ENCODE measurements at places on chromosomes 2 and 18. TPM values are rescaled to one million over a fixed set of nuclear protein-coding genes. Genes with fewer than 3 reads are reported as not detected.

Gene MERTK
- 0.48 TPM for total RNA-seq

Gene ALKAL2
- total RNA-seq, result not detected

Gene COLEC12
- total RNA-seq, result 0.50 TPM

Gene RSAD2
- 0.21 TPM for total RNA-seq

Gene BCS1L
- total RNA-seq, result 53.4 TPM

Gene CRYGC
- not detected for total RNA-seq

Gene LRP1B
- total RNA-seq, result 0.13 TPM

Gene TUBA3E
- not detected for total RNA-seq

- DNase-seq, result peak; percentile 55
Measured at GRCh38 chr2:25378731-25379490, 37.2 kb upstream of the DNMT3A start.

GRCh38 chr2:54514822-54515569 is 58.9 kb downstream of the SPTBN1 start:
- DNase-seq, result no peak

- DNase-seq, result no peak
Measured at GRCh38 chr18:10116574-10116973, 202.8 kb downstream of the VAPA start.

DNA sequence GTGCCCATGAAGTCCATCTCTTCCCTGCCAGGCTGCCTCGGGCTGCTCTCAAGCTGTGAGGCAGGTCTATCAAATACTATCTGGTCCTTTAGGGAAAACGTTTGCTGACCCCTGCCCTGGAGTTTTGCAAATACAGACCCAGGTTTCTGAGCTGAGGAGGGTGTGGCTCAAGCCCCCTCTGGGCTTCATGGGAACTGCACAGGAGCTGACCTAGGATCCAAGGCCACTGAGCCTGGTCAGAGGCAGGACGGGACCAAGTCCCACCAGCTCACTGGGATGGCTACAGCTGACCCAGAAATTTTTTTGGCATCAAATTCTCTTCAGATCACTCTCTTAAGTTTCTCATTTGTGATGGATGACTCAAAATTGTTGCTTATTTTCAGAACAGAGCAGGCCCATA is 14.1 kb downstream of the ZNF516 start:
- no peak for DNase-seq

- DNase-seq, result peak; percentile 43
Measured at GRCh38 chr18:48922801-48923730, 27.7 kb downstream of the SMAD7 start.

GRCh38 chr2:11389052-11389420 is 44.6 kb upstream of the ROCK2 start:
- no peak for DNase-seq

DNA sequence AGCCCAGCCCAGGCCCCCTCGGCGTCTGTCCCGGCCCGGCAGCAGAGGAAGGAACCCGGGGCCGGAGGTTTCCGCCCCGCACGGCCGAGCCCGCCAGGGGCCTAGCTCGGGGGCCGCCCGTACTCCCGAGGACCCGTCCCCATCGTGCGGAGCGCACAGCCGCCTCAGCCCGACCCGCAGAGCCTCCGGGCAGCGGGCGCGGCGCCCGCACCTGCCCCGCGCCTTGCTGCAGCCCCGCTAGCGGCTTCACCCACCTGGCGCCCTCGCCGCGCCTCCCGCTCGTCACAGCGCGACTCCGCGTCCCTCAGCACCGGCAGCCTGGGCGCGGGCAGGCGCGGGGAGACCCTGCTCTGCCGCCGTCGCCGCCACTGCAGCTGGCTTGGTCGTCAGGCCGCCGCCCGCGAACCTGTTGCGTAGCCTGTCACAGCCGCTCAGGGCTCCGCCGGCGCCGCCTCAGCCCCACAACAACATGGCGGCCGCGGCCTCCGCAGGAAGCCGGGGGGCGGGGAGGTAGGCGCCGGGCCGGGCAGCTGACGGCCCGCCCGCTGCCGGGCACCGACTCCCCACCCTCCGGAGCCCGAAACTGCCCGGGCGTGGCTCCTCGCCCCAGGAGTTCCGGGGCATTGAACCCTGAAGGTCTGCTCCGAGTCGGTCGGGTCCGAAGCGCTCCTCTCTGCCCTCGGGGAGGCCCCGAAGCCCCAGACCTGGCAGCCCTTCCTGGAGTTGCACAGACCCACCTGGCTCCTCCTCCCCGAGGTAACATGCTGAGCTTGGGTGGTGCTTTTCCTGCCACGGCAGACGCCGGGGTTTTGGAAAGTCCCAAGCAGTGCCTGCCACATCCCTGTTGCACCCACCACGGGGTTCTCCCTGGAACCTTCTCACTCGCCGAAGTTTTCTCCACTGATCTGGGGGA is at the start of gene ITSN2:
Gene ITSN2 (minus strand): TSS at position 487 of the 913 bp plus-strand sequence. CDS start 32,454 bp downstream, outside the sequence.
- DNase-seq, result peak; percentile 73
